Activated naive CD4-positive, alpha-beta T cell treated with Interleukin-2 at 50 U/mL for 16 hours (primary cell): ENCODE measurements at places on chromosomes 7 and 10.

DNA sequence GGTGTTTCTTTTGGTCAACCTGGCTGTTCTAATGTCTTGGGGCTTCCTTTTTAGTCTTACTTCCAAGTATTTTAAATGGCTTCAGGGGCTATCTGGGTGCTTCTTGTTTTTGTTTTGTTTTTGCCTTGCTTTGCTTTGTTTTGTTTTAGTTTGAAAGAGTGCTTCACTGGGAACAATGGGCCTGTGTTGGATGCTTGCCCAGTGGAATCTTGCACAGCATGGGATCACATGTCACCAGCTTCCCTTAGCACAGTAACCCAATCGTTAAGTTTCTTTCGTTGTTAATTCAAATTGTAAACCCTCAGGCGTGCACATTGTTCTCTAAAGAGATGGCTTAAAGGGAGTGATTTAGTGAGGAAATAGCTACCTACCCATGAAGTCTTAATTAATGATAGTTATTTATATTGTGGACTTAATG is 8.9 kb downstream of the COL17A1 start:
- DNase-seq = no peak

- DNase-seq = no peak
Measured at GRCh38 chr7:151925446-151926335, 30.6 kb upstream of the GALNTL5 start.

DNA sequence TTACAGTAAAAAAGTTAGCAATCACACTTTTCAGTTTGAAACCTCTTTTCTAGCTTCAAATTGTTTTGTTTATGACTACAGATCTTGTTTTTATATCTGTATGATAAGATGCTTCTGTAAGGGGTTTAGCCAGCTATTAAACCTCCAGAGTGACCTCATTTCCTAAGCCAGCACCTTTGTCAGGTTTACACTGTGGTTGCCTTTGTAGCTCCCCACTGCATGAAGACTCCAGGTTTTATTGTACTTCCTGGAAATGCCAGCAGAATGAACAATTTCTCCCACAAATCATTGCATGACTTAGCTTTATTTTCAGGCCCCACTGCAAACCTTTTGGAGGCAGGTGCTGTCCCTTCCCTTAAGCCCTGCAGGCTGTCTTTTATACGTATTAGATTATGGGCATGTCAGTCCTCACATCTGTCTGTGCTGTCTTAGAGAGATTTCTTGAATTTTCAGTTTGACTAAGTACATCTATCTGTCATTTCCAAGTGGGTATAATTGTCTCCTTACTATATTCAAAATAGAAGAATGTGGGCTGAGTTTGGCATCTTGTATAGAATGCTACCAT is 8.2 kb upstream of the AGR3 start:
- DNase-seq = no peak

- DNase-seq = no peak
Measured at GRCh38 chr7:118312051-118312450, 87.5 kb downstream of the ANKRD7 start.

DNA sequence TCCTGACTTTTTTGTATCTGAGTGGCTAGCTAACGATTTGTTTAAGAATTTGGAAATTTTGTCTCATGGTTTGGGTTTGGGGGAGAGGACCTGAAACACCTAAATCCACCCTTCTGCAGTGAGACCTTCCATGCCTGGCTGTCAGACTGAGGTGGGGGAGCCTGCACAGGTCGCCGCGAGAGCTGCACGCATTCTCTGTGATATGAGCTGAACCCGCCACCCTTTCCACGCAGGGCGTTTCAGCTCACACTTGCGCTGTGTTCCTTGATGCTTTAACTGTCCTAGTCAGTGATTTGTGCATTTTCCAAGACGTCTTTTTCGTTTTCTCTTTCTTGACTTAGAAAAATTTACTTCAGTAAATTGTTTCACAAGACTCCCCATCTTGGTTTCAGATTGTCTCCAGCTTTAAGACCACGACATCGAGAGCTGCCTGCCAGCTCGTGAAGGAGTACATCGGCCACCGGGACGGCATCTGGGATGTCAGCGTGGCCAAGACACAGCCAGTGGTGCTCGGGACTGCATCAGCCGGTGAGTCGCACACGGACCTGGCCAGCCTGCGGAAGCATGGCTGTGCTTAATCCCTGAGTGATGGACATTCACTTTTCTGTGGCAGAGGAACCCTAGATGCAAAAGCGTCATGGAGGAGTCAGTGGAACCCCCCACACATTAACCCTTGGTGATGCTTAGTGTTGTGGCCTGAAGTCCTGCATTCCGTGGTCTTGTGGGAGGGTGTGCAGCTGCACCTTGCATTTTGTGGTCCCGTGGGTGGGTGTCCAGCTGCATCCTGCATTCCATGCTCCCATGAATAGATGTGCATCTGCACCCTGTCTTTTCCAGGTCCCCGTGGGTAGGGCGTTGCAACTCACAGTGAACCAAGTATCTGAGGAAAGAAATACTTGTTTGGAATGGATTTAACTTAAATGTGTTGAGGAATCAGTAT is 28.1 kb downstream of the WDR37 start:
- no peak for DNase-seq

DNA sequence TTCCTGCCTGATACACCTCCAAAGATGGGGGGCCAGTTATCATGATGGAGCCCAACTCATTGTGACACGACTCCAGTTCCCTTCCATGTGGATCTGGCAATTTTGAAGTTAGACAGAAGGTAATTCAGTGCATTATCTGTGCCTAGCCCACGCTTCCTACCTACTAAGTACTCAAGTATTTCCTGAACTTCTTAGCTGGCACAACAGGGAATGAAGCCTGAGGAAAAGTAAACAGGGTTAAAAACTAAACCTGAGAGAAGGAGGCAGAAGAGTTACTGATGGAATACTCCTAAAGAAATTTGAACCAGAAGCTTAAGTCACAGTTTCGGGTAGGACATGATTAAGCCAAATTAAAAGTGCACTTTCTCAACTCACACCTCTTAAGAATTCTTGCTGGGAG is 1.1 kb upstream of the SEC31B start:
- DNase-seq = no peak

- no peak for DNase-seq
Measured at GRCh38 chr10:74026428-74027015, 28.6 kb downstream of the VCL start.

DNA sequence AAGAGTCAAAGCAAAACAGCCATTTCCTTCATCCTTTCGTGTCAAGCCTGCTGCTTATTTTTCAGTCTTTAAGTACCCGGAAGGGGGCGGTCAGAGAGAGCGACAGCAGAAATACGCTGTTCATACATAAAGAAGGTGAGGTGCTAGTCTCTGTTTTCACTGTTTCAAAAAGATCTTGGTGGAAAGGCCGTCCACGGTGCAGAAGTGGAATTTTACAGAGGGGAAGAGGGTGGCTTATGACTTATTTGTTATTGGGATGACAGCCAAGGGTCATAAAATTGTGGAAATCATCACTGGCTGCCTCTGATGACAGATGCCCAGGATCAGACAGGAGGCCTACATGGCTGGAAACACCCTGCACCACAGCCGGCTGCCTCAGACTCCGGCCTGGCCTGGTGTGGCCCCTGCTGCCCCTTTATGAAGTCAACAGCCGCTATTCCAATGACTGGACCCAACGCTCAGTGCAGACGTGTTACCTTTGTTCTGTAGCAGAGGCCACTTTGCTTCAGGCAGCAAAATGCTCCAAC is 57.0 kb downstream of the HIPK2 start:
- DNase-seq = no peak

- no peak for DNase-seq
Measured at GRCh38 chr7:50208378-50208982, 96.0 kb upstream of the IKZF1 start.

DNA sequence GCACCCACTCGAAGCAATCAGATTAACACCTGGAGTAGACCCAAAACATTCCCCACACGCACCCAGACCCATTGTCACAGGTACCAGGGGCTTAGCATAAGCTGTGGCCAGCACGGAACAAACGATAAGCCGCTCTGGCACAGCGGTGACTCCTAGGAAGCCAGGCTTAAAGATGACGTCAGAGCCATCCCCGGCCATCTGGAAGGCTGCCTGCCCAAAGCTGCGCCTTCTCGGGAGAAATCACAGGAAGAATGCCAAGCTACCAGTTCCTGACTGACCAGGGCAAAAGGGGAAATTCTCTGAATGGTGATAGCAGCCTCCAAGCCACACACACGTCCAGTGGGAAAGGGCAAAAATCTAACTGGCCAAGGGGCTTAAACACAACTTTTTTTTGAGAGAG is 13.0 kb upstream of the WIPI2 start:
- no peak for DNase-seq

GRCh38 chr7:28201131-28201530 is 20.5 kb upstream of the JAZF1 start:
- DNase-seq = no peak

DNA sequence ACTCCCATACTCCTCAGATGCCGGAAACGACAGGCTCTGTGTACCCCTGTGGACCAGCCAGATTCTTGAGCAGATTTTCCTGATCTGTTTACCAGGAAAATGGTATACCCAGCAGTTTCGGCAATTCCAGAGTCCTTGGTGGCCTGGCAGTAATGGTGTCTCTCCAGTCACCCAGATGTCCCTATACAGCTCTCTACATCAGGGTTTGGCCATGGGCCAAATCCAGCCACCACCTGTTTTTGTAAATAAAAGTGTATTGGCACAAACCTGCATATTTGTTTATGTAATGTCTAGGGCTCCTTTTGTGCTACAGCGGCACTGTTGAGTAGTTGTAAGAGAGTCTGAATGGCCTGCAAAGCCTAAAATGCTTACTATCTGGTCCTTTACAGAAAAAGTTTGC is 491.3 kb downstream of the RPS24 start:
- no peak for DNase-seq

DNA sequence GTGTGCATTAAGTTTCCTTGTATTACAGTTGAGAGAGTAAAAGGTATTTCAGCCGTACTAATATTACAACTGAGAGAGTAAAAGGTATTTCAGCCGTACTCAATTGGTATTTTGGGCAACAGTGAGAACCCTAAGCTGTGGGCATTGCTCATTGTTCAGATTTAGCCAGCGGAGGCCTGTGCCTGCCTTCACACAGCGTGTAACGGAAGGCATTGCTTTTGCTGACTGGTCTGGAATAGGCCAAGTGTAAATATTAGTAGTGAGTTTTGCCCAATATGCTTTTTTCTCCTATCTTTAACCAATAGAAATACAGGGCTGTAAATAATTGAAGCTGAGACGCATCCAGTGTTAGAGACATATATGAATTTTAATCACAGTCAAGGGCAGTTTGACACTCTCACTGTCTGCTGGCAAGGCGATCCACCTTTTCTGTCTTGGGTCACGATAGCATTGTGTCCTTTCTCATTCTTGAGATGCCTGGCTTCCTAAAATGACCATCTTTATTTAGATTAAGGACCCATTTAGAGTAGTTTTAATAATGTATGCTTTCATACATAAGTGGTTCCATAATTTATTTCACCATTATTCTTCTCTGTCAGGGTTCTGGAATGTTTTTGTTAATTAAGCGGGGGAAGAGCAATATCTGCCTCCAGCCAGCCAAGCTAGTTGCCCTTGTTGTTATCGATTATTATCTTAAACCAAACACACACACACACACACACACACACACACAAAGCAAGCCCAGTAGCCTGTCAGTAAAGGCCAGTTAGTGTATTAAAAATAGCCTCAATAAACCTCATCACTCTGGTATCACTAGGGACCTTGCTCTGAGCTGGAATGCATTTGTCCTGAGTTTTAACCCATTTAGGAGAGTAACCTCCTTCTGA is 130.7 kb downstream of the CELF2 start:
- DNase-seq = no peak

- no peak for DNase-seq
Measured at GRCh38 chr10:34791947-34792346, 23.1 kb downstream of the PARD3 start.

DNA sequence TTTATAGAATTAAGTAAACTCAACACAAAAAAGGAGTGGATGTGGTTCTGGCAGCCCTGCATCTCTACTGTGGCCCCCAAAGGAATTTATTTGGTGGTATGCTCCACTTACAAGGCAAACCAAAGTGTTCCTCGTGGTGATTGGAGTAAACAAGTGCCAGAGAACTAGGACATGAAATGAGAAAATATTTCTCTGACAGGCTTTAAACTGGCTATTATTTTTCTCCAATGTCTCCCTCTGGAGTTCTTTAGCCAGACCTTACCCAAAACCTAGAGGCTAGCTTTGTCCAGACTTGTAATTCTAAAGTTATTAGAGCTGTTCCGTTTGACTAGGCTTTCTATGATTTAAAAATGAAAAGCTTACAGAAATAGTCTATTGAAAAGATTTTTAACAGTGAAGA is 990.1 kb downstream of the CNTNAP2 start:
- no peak for DNase-seq

DNA sequence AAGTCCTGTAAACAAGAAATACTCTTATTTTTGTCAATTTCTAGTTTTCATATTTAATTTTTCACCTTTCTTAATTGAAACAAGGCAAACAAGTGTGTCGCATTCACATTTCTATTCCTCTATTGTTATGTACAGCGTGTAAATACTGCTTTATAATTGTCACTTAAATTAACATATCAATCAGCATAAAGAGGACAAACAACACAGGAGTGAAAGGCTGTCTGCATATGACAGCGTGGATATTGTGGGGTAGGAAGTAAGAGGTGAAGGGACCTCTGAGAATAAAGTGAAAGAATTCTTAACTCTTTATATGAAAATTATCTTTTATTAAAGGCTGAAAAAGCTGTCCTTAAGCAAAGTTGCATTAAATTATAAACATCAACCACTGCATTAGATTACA is 797.9 kb upstream of the COBL start:
- no peak for DNase-seq

- DNase-seq = no peak
Measured at GRCh38 chr10:129785536-129785981, 178.5 kb downstream of the EBF3 start.

DNA sequence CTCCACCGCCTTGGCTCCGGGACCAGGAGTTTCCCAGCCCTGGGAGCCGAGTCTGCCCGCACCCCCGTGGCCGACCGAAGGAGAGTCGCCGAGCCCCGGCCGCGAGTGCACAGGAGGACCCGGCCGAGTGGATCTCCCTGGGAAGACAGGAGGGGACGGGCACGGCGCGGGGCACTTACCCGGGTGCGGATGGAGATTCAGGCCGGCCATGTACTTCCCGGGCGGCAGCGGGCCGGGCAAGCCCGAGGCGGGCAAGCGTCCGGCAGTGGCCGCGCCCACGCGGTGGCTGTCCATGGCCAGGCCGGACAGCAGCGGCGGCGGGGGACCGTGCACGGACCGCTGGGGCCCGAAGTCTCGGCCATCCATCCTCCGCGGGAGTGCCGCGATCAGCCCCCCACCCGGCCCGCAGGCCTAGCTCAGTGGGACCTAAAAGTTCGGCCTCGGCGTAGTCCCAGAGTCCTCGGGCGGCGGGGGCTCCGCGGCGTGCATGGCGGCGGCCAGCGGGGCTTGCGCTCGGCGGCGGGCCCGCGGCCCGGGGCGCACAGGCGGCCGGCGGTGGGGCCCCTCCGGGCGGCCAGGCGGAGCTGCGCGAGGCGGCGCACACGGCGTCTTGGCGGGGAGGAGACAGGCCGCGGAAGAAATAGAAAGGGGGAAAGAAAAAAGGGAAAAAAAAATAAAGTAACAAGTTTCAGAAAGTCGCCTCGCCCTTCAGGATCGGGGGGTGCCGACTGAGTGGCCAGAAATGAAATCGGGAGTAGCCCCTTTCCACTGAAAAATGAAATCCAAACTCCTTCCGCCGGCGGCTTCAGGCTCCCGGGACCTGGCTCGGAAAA is 2.5 kb downstream of the TNRC18 start:
- DNase-seq = no peak

GRCh38 chr7:144074374-144074773 is 4.8 kb downstream of the OR2A25 start:
- DNase-seq = no peak
